Endodermal cell (in vitro differentiated cells): ENCODE measurements at places on chromosomes 2 and 18.

GRCh38 chr2:203959265-203959664, 22.7 kb downstream of the ICOS start:
- DNase-seq, result no peak

DNA sequence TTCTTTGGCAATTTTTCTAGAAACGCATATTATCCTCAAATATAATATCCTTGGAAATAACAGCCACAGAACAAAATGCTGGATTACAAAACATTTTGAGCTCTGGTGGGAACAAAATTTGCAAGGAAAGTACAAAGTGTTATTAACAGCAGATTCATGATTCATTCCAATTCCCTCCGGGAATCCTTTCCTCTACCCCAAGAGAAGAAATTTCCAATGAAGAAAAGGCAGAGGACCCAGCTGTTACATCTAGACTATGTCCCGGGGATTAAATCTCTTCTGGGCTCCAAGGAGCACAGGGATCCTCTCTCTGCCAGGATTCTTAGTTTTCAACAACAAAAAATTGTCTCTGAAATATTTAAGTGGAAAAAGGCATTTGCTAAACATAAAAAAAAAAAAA, 51.6 kb upstream of the TMEFF2 start:
- DNase-seq, result no peak

DNA sequence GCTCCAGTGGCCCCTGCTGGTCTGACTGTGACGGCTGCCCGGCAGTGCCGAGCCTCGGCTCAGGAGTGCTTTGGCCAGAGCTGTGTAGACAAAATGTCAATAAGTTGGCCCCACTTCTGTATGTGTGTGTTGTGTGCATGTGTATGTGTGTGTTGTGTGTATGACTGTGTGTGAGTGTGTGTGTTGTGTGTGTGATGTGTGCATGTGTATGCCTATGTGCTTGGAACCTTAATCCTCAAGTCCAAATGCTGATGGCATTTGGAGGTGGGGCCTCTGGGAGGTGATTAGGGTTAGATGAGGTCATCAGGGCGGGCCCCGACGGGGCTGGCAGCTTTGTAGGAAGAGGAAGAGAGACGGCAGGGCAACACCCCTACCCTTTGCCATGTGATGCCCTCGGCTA, 269.0 kb downstream of the DCDC2C start:
- DNase-seq, result no peak

- DNase-seq, result peak; percentile 63
Observed at GRCh38 chr2:201618744-201619662, 24.3 kb downstream of the TMEM237 start.

DNA sequence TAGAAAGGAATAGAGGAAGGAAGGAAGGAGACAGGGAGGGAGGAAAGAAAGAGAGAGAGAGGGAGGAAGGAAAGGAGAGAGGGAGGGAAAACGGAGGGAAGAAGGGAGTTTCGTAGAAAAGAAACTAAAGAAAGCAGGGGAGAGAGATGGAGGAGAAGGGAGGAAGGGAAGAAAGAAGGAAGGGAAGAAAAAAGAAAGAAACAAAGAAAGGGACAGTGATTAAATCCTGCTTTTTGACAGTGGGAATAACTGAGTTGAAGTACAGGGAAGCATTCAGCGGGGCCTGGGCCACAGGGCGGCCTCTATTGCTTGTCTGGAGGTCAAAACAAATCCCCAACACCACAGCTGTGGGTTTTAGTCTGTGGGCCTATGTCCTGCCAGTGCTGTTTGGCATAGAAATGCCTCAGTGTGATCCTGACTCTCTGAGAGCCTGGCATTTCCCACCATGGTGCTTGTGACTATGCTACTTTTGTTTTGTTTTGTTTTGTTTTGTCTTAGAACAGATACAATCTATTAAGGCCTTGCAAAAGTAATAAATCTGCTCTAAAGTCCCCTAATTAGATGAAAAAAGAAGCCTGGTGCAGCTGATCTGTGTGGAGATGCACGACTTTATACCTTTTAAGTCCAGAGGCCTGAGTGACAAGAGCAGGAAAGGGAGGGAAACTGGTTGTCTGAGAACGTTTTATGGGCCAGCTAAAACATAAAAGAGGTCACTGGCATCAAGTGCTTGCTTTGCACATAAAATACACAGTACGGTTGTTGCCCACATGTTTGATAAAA, 40.0 kb downstream of the IL1RL2 start:
- no peak for DNase-seq

DNA sequence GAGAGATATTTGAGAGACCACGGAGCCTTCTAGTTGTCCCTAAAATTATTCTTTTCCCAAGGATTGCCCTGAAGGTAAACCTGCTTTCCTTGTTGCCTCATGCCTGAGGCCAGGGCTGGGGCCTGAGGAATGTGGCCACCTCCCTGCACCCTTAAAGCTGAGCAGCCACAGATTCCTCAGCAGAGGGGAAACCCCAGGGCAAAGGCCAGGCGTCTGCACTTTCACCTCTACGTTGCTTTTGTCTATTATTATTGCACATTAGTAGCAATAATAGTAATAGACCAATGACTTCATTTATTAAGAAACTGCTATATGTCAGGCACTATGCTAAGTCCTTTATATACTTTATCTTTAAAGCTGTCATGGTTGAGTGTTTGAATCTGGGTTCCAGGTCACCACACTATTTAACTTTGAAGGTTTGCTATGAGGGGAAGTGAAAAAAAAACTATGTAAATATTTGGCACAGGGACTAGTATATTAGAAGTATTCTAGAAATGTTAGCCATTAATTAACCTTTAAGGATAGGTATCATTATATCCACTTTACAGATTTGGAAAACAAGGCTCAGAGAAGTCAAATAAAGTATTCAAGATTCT, 104.2 kb downstream of the LRRC30 start:
- no peak for DNase-seq

DNA sequence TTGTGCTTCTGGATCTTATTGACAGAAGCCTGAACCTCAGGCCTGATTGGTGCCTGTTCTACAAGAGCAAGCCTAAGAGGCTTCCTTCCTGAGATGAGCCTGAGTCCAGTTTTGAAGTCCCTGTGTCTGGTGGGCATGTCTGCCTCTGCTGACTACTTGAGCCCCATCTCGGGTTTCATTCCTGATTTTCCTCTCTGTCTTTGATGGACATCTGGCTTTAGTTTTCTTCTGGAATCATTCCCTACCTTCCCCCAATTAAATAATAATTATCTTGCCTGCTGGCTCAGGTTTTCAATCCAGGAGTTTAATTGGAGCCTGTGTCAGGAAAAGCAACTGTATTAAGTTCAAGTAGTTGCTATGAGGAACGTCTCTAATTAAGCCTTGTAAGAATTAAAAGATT, 135.5 kb upstream of the MC4R start:
- DNase-seq, result no peak

DNA sequence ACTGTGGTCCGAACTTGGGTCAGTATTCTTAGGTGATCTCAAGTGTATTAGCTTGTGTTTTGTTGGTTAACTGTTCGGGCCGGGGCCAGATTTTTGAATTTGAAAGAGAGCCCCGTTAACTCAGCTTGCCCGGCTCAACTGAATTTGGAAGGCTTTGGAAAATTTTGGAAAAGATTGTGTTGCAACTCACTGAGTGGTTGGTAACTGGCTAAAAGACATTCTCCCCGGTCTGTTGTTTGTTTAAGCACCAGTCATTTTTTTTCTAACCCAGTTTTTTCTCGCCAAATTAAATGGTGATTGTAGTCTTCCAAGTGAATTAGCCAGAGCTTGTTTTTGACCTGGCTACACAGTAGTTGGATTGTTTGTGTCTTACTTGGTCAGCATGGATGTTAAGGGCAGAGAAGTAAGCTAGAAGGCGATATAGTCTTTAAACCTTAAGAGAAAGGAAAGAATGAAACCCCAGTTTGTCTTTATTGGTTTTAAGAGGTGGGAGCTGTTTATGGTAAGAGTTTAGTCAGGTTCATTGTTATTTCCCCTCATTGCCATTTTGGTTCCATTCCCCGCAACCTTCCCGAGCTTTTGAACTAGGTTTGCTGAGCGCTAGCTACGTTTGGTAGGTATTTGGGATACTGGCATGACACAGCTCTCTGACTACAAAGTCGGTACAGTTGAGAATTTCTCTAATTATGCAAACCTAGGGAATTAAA, 2.4 kb downstream of the MAP4K4 start:
- DNase-seq, result no peak

DNA sequence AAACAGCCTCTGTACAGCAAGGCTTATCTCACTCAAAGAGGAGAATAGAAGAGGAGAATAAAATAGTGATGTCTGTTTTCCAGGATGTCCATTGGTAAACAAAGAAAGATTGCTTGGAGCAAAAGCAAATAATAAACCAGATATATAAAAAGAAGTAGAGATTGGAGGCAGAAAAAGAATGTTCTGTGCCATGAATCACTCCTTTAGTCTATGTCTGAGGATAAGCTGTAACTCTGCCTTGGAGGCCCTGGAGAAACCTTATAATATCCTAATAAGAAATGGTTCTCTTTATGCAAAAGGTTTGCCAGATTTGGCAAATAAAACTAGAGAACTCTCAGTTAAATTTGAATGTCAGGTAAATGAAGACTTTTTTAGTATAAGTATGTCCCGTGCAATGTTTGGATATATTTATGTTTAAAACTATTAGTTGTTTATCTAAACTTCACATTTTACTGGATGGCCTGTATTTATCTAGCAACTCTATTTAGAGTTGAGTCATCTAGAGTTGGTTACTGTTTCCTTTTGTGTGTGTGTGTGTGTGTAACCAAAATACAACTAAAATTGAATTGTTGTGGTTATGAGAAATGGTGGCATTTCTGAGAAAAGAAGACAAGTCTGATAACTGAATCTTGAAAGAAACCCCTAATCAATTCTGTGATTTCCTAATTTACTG, 510.3 kb upstream of the SETBP1 start:
- no peak for DNase-seq

DNA sequence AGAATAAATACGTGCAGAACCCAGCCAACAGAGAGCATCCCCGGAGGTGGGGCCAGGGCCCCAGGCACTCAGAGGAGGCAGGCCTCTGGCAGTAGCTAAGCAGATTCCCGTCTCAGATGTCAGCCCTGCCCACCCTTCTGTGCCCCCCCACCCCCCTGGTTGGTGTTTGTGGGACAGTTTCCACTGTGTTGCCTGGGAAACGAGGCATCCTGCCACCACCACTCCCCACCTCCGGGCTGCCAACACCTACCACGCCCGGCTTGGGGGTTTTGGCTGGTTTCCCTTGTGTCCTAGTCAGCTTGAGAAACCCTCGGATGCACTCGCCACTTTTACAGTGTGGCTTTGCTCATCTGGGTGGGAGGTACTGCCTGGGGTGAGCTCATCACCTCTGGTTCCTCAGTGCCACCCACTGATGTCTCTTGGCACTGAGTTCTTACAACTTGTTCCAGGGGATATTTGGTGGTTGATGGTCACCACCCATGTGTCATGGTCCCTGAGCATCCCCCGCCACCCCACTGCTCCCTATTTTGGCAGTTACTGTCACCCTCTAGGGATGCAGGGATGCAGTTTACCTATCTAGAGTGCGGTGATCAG, 72.4 kb upstream of the YWHAQ start:
- peak; percentile 48 for DNase-seq

GRCh38 chr2:11406267-11406957, 59.5 kb downstream of the E2F6 start:
- no peak for DNase-seq

DNA sequence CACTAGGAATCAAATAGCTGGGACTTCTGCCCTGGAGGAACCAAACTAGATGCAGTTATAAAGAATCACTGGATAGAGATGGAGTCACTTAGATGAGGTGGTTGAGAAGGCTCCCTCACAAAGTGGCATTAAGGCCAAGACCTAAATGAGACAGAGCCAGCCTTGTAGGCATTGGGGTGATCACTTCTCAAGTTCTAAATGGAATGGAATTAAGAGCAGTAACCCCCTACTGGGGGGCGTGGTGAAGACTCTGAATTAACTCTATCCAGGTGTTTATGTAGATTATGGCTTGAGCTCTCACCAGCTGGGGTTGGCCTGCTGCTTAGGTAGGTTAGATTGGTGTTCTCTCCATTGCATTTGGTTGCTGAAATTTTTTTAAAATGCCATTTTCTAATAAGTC, 71.3 kb downstream of the TTC27 start:
- DNase-seq, result peak; percentile 53

GRCh38 chr2:102313025-102313424, 1.7 kb downstream of the IL1RL1 start:
- DNase-seq, result no peak

- no peak for DNase-seq
Observed at GRCh38 chr2:122539311-122539710, 783.9 kb downstream of the TSN start.

GRCh38 chr2:55616551-55617174, 759 bp downstream of the PPP4R3B start:
- DNase-seq, result peak; percentile 63

- no peak for DNase-seq
Observed at GRCh38 chr2:41540272-41540998, 507.4 kb upstream of the PKDCC start.

- DNase-seq, result no peak
Observed at GRCh38 chr2:170481201-170481600, 233.9 kb upstream of the SP5 start.
